NCI-H526 treated with DMSO at 0.1 percent for 48 hours (cell line): ENCODE measurements at places on chromosomes 4 and X.

DNA sequence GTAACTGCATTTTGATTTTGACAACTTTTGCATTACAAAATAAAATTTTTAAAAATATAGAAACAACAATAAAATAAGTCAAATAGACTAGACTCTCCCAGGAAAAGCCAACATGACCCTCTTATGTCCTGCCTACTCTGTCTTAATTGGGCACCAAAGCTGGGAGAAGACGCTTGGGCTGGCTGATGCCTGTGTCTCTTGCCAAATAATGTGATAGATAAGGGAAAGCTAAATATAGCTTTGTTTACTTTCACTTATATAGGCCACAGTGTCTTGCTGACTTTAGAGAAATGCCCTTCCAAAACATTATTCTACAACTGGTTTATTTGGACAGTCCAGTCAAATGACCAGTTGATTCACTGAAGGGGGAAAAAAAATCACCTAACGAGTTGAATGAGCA is 54.2 kb downstream of the FMR1NB start:
- no peak for DNase-seq

- DNase-seq = no peak
These were observed 20.0 kb upstream of the FGFBP2 start for GRCh38 chr4:15982842-15983524.

DNA sequence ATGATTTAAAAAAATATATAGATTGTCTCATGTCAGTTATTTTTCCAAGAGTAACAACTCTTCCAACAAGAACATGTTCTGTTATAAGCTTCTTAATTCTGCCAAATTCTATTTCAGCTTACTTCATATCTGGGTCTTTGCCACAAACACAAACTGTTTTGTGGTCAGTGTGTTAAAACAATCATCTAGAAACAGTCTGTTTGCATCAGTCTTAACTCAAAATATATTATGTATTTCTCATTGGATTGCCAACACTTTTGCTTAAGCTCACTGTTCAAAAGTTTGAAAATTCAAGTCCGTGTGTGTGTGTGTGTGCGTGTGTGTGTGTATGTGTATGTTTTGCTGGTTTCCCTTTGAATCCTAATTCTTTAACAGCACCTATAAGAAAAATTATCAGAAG is 752.3 kb upstream of the NDST4 start:
- no peak for DNase-seq

GRCh38 chrX:96182366-96182765 is 502.3 kb upstream of the DIAPH2 start:
- DNase-seq = no peak

GRCh38 chrX:25527596-25527995 is 511.8 kb upstream of the ARX start:
- no peak for DNase-seq

DNA sequence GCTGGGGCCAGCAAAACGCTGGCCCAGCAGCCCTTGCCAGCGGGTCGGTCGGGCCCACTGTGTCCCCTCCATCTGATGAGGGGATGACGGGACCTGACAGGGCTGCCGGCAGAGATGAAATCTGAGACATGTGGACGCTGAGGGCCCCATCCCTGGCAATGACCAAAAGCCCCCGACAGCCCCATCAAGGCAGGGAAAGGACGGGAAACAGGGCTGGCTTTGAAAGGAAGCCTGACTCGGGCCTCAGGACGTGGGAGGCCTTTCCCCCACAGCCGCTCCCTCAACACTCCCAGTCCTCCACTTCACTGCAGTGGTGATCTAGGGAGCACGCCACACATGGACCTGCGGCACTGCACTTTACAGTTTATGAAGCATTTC is 202.4 kb downstream of the AFAP1 start:
- DNase-seq = no peak

- no peak for DNase-seq
These were observed 132.1 kb downstream of the ARHGAP10 start for GRCh38 chr4:147863808-147864472.

GRCh38 chr4:74768857-74769525 is 25.3 kb downstream of the BTC start:
- DNase-seq = peak; percentile 16

GRCh38 chr4:89712141-89712540 is 124.8 kb downstream of the SNCA start:
- DNase-seq = no peak

- no peak for DNase-seq
These were observed 167.9 kb upstream of the PGRMC2 start for GRCh38 chr4:128455480-128455879.

GRCh38 chr4:1166509-1167243 is 5.7 kb downstream of the SPON2 start:
- no peak for DNase-seq
